ENCODE measurements at places on chromosomes 1 and 21. TPM values are rescaled to one million over a fixed set of nuclear protein-coding genes. Genes with fewer than 3 reads are reported as not detected.

DNA sequence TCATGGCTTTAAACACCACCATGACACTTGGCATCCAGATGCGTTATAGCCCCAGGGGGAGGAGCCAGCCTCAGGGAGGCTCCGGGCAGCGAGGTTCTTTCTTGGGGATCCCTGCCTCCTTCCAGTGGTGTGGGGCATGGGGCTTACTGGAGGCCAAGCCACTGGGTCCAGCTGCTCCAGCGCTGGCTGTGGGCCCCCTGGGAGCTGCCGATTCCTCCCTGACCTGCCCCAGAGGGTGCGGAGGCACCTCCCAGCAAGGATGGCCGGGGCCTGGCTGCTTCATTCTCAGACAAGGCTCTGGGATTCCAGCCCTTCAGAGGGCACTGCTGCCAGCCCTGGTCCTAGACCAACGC is 159.3 kb downstream of the PEX14 start:
- no peak for DNase-seq

DNA sequence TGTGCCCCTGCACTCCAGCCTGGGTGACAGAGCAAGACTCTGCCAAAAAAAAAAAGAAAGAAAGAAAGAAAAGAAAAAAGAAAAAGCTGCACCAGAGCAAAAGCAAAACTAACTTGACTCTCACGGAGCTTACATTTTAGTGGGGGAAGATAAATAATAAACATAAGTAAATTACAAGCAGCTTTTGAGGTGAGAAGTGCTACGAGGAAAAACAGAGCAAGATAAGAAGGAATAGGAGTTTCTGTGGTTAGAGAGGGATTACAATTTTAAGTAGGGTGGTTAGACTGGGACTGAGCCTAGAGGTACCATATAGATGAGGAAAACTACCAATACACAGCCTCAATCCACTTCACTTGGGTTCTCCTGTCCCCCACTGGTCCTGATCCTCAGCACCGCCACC is 43.9 kb downstream of the TGFBR3 start:
- no peak for DNase-seq

DNA sequence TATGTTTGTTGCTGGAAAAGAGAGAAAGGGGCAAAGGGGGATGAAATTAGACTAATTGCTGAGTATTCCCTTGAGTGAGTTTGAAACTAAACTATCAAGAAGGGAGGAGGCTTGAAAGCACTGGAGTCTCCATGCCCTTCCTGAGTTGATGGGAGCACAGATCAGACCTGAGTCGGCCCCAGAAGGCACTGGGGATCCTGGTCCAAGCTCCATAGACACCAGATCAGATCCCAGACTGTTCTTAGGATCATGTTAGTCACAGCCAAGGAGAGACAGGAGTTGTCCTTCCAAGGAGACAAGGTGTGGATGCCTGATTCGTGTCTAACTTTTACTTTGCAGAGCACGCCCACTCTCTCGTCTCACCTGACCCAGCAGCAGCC is 152.3 kb downstream of the NR5A2 start:
- no peak for DNase-seq

DNA sequence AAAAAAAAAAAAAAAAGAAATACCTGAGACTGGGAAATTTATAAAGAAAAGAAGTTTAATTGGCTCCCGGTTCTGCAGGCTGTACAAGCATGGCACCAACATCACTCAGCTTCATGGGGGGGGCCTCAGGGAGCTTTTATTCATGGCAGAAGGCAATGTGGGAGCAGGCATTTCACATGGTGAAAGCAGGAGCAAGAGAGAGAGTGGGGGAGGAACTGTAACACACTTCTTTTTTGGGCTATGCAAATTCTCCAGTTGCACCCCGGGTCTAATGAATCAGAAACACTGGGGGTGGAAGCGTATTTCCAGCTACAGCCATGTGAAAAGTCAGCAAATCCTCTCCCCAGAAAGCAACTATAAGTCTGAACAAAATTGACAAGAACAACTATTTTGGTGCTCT is 11.8 kb upstream of the SOD1 start:
- no peak for DNase-seq

DNA sequence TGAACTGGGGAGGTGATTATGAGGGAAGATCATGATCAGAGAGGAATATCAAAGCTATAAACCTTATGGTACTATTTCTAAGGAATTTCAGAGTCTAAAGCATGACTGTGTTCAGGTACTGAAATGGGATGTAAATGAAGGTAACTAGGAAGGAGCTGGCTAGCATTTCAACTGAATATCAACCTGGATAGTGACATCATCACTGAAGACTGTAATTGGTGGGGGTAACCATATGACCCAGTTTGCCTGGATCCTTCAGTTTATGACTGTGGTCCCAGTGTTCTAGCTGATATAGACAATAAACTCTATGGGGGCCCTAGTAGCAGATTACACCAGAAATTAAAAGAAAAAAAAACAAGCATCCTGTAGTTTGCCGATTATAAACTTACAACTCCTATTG is 120.8 kb downstream of the APP start:
- DNase-seq = no peak

DNA sequence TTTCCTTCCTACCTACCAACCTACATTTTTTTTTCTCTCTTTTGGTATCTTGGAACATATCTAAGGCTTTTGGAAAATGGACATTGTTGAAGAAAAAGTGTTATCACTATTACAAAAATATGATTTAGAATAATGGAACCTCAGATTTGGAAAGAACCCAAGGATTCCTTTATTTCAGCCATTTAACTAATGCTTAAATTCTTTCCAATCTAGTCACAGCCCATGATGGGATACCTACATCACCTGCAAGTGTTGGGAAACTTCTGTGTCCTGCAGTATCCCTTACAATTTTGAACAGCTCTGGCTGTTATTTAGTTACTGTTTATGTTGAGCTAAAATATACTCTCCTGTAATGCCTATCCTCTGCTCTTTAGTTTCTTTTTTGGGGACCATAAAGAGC is 22.3 kb upstream of the APOBEC4 start:
- no peak for DNase-seq

GRCh38 chr1:206445116-206445515 is 25.2 kb upstream of the IKBKE start:
- no peak for DNase-seq

DNA sequence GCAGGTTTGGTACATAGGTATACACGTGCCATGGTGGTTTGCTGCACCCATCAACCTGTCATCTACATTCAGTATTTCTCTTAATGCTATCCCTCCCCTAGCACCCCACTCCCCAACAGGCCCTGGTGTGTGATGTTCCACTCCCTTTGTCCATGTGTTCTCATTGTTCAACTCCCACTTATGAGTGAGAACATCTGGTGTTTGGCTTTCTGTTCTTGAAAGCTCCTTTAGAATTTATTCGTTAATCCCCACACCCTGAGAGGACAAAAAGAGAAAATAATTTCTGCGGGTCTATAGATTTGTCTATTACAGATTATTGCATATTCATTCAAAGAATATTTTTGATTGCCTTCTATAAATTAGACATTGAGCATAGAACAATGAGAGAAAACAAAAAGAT is 455.5 kb downstream of the PLPP3 start:
- no peak for DNase-seq

DNA sequence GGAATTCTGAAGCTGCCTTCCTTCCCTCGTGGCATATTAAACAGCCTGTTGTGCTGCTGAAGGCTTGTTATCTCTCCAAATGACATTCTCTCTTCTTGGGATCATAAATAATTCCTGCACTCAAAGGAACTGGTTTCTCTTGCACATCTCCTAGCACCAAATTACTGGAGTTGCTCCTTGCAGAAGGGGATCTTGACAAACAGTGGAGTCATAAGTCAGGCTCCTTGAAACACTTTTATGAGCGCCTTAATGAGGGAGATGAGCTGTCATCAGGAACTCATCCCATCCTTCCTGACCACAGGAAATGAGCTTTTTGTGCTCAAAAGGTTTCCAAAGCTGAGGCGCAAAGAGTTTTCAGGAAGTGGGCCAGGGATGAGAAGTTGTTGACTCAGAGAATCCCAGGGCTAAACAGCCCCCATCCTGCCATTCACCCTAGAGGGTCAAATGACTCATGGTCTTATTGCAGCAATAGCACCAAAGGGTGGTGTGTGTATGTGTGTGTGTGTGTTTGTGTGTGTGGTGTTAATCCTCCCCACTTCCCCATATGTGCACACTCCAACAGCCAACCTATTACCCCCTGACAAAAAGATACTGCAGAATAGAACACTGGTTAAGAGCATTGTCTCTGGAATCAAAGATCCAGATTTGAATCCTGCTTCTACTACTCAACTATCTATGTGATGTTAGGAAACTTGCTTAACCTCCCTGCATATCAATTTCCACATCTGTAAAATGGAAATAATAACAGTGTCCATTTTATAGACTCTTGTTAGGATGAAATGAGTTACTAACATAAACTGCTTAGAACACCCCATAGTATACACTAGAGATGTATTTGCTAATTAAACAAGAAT is 2.8 kb upstream of the PHC2 start:
- peak; percentile 100 for DNase-seq

GRCh38 chr1:239308701-239309333 is 77.6 kb upstream of the CHRM3 start:
- peak; percentile 2 for DNase-seq

DNA sequence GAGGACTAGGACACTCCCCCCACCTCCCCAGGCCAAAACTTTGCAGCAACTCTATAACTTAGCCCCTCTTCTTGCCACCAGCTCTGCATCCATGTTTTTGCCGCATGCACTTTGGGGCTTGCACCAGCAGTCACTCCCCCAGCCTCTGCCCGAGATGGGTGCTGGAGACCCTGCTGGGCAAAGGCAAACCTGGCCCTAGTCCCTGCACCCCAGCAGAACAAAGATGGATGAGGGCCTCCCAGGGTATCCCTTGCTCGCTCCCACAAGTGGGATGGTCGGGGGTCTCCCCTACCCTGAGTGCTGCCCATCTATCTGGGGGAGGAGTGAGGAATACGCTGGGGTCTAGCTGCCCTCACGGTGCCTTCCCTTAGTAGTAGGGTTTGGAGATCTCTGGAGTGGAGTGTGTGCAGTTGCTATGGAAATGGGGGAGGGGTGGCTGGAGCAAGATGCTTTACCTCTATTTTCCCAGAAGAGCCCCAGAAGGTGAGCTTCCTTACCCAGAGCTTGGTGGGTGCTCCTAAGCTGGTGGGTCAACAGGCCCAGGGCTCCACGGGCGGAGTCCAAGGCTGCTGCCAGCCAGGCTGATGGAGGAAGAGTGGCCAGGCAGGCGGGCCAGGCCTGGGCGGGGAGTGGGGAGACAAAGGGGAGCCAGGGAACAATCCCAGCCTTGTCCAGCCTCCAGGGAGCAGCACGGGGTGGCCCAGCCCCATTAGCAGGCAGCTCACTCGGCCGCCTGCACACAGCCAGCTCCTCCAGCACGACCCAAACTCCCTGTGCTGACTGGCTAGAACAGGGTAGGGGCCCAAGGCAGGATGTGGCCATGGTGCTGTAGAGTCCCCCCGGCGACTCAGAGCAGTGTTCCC is at the start of gene PAQR6:
Gene PAQR6 (minus strand): TSS at position 597 of the 863 bp plus-strand sequence. CDS start 1,325 bp downstream, outside the sequence.
- DNase-seq = no peak

DNA sequence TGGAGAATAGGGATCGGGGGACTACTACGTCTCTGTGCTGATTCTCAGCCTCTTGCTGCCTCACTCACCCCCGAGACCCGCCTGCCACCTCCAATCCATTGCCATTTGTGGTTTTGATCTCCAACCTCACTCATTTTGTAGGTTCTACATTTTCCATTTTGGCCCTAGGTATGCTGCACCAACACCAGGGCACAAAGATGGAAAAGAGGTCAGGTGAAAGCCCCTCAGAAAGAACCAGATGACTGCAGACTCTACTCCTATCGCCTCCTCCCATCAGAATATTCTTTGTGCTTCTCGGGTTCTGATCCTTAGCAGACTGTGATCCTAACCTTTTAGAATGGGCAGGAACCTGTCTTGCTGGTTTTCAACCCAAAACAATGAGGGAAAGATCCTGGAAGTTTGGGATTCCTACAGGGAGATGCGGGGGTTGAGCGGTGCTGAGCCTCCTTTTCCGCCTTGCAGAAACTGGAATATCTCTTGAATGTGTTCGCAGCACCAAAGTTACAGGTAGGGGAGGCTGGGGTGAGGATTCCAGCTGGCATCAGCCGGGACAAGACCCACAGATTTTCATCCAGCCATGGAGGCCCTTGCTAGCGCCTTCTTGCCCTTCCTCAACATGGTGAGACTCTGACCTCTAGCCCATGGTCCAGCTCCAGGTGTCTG is 53.1 kb downstream of the RHBG start:
- DNase-seq = no peak

DNA sequence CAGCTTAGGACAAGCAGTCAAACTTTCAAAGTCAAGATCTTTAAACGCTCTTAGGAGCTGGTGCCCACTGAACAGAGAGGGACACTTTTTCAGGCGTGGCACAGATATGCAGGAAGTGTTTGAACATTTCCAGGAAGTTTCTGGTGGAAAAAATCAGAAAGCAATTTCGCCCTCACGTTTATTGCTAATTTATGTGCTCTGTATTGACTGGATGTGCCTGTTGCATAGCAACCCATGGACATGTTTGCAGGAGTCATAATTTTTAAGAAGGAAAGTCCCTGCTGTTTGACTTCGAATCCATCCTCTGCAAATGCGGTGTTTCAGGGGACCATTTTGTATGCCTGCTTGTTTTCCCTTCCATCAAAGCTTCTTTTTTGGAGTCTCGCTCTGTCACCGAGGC is 239.9 kb upstream of the IRF2BP2 start:
- DNase-seq = no peak

DNA sequence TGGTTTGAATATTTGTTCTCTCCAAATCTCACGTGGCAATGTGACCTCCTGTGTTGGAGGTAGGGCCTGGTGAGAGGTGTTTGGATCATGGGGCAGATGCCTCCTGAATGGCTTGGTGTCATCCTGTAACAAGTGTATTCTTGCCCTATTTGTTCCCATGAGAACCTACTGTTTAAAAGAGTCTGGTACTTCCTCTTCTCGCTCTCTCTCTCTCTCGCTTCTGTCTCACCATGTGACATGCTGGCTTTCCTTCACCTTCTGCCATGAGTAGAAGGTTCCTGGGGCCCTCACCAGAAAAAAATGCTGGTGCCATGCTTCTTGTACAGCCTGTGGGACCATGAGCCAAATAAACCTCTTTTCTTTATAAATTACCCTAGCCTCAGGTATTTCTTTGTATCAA is 8.4 kb upstream of the PAXBP1 start:
- DNase-seq = no peak

GRCh38 chr1:180567654-180568053 is 8.9 kb downstream of the OVAAL start:
- DNase-seq = no peak

DNA sequence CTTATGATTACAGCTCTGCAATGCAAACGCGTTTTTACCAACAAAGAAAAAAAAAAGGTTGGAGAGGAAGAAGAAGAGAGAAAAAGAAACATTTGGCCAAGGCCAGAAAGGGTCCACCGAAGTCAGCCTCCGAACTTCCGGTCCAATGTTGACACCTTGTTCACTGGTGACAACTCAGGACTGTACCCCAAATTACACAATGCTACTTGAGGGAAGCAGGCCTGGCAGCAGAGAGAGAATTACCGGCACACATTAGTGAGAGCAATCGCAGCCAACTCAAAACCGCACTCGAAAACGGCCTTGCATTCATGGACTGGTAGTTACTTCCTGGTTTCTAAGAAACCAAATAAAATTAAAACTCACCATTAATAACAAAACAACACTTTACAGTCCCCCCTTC is 652.5 kb downstream of the KIF26B start:
- DNase-seq = no peak

- no peak for DNase-seq
Measured at GRCh38 chr1:232555494-232556210, 74.3 kb downstream of the SIPA1L2 start.

Gene SMG5
- 25.5 TPM for polyA plus RNA-seq

Gene SPRR4
- polyA plus RNA-seq = 0.11 TPM

Gene NR0B2
- polyA plus RNA-seq = not detected

Gene SLC30A1
- polyA plus RNA-seq = 6.6 TPM

Gene NUDT4B
- polyA plus RNA-seq = 15.7 TPM
